Ascending aorta (tissue), 2 donors: ENCODE measurements at places on chromosomes 4 and X. TPM values are rescaled to one million over a fixed set of nuclear protein-coding genes. Genes with fewer than 3 reads are reported as not detected.

DNA sequence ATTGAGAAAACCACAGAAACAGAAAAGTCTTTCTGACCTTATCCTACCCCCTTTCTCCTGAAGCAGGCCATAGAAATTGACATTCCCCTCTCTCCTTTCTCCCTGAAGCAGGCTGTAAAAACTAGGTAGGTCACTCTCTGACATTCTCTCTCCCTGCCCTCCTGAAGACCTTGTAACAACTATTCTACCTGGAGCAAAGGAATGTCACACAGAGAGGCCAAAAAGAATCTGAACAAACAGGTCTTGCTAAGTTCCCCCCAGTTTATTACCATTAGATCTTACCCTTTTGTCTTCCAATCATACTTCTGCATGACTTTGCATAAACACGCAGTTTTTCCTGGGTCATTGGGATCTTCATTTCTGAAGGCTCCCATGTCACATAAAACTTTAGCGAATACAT lies 198.3 kb upstream of the GYPA start:
- no peaks in the 10 kb centered on the region for H3K4me1 ChIP-seq
- DNase-seq, result no peak
- no peak overlapping the region for H3K4me3 ChIP-seq
- no peaks in the 10 kb centered on the region for H3K36me3 ChIP-seq
- H3K27me3 ChIP-seq, result no peaks in the 10 kb centered on the region

GRCh38 chrX:129737916-129738315 lies 863 bp upstream of the XPNPEP2 start:
- no peaks in the 10 kb centered on the region for H3K27me3 ChIP-seq
- H3K4me1 ChIP-seq, result no peaks in the 10 kb centered on the region

GRCh38 chrX:23662853-23663252 lies 4.4 kb upstream of the PRDX4 start:
- no peak for DNase-seq
- H3K4me1 ChIP-seq, result no peaks in the 10 kb centered on the region
- no peaks in the 10 kb centered on the region for H3K36me3 ChIP-seq
- H3K27me3 ChIP-seq, result no peaks in the 10 kb centered on the region
- H3K4me3 ChIP-seq, result no peak overlapping the region
- no peak overlapping the region for H3K27ac ChIP-seq

- H3K4me3 ChIP-seq, result no peak overlapping the region
- no peaks in the 10 kb centered on the region for H3K4me1 ChIP-seq
- no peaks in the 10 kb centered on the region for H3K36me3 ChIP-seq
Measured at GRCh38 chrX:44227991-44228390, 115.5 kb downstream of the EFHC2 start.

GRCh38 chrX:71604141-71604540 lies 14.2 kb downstream of the CXCR3 start:
- peaks cover 16% of the 10 kb centered on the region for H3K36me3 ChIP-seq
- no peak overlapping the region for H3K27ac ChIP-seq
- H3K4me1 ChIP-seq, result no peaks in the 10 kb centered on the region
- no peak overlapping the region for H3K4me3 ChIP-seq

- no peak overlapping the region for H3K27ac ChIP-seq
- no peak for DNase-seq
- H3K4me1 ChIP-seq, result no peaks in the 10 kb centered on the region
- H3K36me3 ChIP-seq, result no peaks in the 10 kb centered on the region
- no peaks in the 10 kb centered on the region for H3K27me3 ChIP-seq
Measured at GRCh38 chrX:148441387-148441786, 59.0 kb upstream of the AFF2 start.

DNA sequence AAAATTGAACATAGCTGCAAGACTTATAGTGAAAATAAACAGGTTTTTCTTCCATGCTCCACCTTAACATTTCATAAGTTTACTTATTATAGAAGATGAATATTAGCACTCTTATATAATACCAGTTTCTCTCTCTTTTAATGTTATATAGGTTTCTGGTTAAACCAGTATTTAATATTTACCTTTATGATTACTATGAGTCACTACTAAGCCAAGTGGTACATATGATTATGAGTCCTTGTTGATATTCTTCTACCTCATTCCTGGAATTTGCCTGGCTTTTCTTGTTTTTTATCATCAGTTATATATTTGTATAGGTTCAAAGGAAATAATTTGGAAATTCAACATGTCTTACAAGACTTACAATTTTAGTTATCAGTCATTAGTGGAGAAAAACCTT lies 89.9 kb upstream of the MAOA start:
- no peaks in the 10 kb centered on the region for H3K27me3 ChIP-seq
- no peaks in the 10 kb centered on the region for H3K36me3 ChIP-seq
- no peak for DNase-seq
- no peaks in the 10 kb centered on the region for H3K4me1 ChIP-seq

DNA sequence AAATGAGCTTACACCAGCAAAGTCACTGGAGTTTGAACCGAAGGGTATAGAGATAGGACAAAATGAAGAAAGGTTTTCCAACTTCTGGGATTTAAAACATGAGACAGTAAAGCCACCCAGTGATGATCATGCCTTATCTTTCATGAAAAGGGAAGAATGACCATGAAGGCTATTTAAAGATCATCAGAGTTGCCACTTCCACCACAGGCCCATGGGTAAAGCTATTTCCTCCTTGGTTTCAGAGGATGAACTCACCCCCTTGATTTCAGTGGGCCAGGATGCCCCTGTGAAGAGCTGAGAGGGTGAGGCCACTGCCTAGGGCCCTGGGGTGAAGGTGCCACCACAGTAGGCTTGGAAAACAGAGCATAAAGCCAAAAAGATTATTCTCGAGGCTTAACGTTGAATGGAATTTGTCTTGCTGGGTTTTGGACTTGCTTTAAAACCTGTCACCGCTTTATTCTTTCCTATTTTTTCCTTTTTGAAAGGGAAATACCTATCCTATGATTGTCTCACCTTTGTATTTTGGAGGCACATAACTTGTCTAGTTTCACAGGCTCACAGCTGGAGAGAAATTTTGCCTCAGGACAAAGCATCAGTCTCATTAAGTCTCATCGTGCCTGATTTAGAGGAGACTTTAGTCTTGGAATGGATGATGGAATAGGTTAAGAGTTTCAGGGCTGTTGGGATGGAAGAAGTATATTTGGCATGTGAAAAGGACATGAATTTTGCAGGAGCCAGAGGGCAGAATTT lies 254.0 kb downstream of the SNCA start:
- no peaks in the 10 kb centered on the region for H3K27me3 ChIP-seq
- H3K4me1 ChIP-seq, result no peaks in the 10 kb centered on the region
- no peak overlapping the region for H3K27ac ChIP-seq

DNA sequence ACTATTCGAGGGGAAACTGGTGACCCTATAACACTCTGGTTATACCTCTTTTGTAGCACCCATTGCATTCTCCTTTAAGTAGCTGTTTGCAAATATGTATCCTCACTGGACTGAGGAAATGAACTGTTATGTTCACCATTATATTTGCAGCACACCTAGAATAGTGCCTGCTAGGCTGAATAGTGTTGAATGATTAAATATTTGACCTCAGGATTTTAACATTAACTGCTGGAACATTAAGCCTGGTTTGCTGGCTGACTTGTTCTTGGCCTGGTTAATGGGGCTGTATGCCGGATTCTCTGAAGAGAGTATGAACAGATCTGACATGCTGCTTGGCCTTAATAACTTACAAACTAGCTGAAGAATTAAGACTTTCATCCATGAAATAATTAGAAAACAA lies 80.1 kb downstream of the RS1 start:
- H3K4me3 ChIP-seq, result no peak overlapping the region
- H3K27me3 ChIP-seq, result no peaks in the 10 kb centered on the region
- H3K27ac ChIP-seq, result no peak overlapping the region
- no peaks in the 10 kb centered on the region for H3K4me1 ChIP-seq

GRCh38 chr4:184506527-184507121 lies 32.3 kb upstream of the IRF2 start:
- no peak overlapping the region for H3K27ac ChIP-seq
- no peaks in the 10 kb centered on the region for H3K36me3 ChIP-seq
- H3K27me3 ChIP-seq, result no peaks in the 10 kb centered on the region
- DNase-seq, result no peak
- no peaks in the 10 kb centered on the region for H3K4me1 ChIP-seq

DNA sequence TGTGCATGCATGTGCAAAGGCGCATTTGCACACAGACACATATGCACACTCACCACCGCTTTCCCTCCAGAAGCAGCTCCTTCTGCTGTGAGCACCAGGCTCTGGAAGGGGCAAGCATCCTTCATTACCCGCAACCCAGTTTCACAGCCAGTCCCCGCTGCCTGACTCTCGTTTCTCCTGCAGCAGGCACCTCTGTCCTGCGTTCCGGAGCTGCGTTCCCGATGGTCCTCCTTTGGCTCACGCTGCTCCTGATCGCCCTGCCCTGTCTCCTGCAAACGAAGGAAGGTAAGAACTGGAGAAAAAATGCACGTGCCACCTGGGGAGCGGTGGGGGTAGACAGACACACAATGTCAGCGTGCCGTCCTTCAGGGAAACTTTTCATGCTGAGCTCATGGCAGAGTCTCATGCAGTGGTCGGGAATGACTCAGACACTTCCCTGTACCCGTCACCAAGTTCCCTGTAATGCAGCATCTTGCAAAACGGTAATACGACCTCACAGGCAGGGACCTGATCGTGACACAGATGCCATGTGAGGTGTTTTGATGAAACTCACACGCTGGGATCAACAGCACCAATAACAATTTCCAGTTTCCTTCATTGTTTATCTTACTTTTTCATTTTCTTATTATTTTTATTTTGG lies 5.1 kb downstream of the IL3RA start:
- H3K4me3 ChIP-seq, result no peak overlapping the region
- H3K27me3 ChIP-seq, result no peaks in the 10 kb centered on the region
- no peak overlapping the region for H3K27ac ChIP-seq
- H3K36me3 ChIP-seq, result no peaks in the 10 kb centered on the region

GRCh38 chr4:156771171-156771837 lies 200.3 kb downstream of the PDGFC start:
- H3K4me1 ChIP-seq, result peaks cover 6% of the 10 kb centered on the region
- no peaks in the 10 kb centered on the region for H3K36me3 ChIP-seq
- peak overlapping the region; percentile 80 for H3K27ac ChIP-seq
- H3K4me3 ChIP-seq, result peak overlapping the region; percentile 24
- H3K27me3 ChIP-seq, result no peaks in the 10 kb centered on the region
- DNase-seq, result peak; percentile 73

DNA sequence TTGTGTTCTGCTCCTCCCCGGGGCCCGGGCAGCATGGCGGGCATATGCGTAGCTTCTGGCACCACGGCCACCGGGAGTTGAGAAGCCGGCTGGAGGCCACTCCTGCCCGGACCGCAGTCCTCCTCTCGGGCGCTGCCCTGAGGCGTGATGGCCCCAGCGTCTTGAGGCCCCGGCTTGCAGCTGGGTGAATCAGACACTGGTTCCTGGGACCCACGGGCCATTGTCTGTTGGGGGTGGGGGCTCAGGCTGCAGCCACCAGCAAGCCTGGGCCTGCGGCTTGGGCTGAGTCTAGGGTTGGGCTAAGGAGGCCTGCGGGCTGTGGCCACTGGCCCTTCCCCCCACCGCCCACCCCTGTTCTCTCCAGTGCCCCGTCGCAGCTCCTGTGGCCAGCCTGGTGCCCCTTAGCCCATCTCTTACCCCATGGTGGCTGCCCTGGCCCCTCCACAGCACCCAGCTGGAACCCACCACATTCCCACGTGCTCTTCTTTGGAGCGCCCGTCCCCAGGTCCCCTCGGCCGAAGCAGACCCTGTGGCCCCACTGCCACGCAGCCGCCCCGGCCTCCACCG lies 6.7 kb upstream of the UVSSA start:
- H3K36me3 ChIP-seq, result peaks cover 59% of the 10 kb centered on the region
- no peak for DNase-seq
- no peaks in the 10 kb centered on the region for H3K4me1 ChIP-seq
- H3K27me3 ChIP-seq, result no peaks in the 10 kb centered on the region

GRCh38 chr4:100981447-100982204 lies 365.7 kb downstream of the PPP3CA start:
- no peaks in the 10 kb centered on the region for H3K4me1 ChIP-seq
- H3K27me3 ChIP-seq, result no peaks in the 10 kb centered on the region
- no peaks in the 10 kb centered on the region for H3K36me3 ChIP-seq

DNA sequence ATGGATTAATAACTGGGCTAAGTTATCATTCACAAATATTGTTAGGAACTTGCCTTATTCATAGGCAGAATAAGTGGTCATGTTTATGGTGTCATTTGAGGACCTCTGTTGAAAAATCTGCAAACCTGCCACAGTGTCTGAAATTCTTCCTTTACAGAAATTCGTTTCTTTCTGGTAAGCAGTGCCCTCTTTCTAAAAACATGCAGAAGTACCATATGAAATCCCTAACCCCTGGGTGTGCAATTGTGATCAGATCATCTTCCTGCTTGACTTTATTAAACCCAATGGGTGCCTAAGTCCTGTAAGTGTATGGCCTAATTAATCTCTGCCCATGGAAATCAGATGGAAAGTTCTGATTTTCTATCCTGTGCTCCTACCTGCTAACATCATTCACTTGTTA lies 4.4 kb upstream of the HTATSF1 start:
- H3K27me3 ChIP-seq, result peaks cover 4% of the 10 kb centered on the region
- no peaks in the 10 kb centered on the region for H3K36me3 ChIP-seq
- H3K4me1 ChIP-seq, result no peaks in the 10 kb centered on the region

- no peaks in the 10 kb centered on the region for H3K36me3 ChIP-seq
- H3K27ac ChIP-seq, result no peak overlapping the region
- H3K4me3 ChIP-seq, result no peak overlapping the region
- no peaks in the 10 kb centered on the region for H3K27me3 ChIP-seq
Measured at GRCh38 chr4:25637581-25638220, 17.9 kb upstream of the SLC34A2 start.

GRCh38 chr4:170801771-170802170 lies 712.0 kb upstream of the AADAT start:
- H3K4me3 ChIP-seq, result no peak overlapping the region
- H3K27me3 ChIP-seq, result no peaks in the 10 kb centered on the region
- H3K36me3 ChIP-seq, result no peaks in the 10 kb centered on the region
- no peaks in the 10 kb centered on the region for H3K4me1 ChIP-seq

- H3K4me3 ChIP-seq, result no peak overlapping the region
- no peak overlapping the region for H3K27ac ChIP-seq
- no peaks in the 10 kb centered on the region for H3K4me1 ChIP-seq
- H3K27me3 ChIP-seq, result no peaks in the 10 kb centered on the region
Measured at GRCh38 chrX:42022158-42022557, 98.8 kb upstream of the CASK start.

Gene UGT2B11
- total RNA-seq, result not detected

Gene FAT4
- total RNA-seq, result 16.8 TPM

Gene CTAG2
- not detected for total RNA-seq

Gene OTC
- total RNA-seq, result 0.32 TPM

Gene DUSP21
- not detected for total RNA-seq

Gene PDZD4
- total RNA-seq, result 23.2 TPM

Gene TRPC3
- total RNA-seq, result 1.1 TPM

Gene DAPP1
- not detected for total RNA-seq

Gene DDX53
- total RNA-seq, result not detected

Gene PDE6B
- total RNA-seq, result not detected

Gene SSX3
- total RNA-seq, result not detected

Gene CMC4
- total RNA-seq, result 11.9 TPM

Gene CCNB3
- 0.53 TPM for total RNA-seq

Gene CENPU
- total RNA-seq, result not detected

Gene TSPAN7
- total RNA-seq, result 122 TPM

Gene RTL5
- 17.1 TPM for total RNA-seq
